ENCODE measurements at places on chromosomes 1 and 21.

GRCh38 chr1:243991650-243992049 is 59.4 kb upstream of the ZBTB18 start:
- no peak for DNase-seq

GRCh38 chr1:201098992-201099677 is 13.1 kb downstream of the CACNA1S start:
- DNase-seq, result no peak

DNA sequence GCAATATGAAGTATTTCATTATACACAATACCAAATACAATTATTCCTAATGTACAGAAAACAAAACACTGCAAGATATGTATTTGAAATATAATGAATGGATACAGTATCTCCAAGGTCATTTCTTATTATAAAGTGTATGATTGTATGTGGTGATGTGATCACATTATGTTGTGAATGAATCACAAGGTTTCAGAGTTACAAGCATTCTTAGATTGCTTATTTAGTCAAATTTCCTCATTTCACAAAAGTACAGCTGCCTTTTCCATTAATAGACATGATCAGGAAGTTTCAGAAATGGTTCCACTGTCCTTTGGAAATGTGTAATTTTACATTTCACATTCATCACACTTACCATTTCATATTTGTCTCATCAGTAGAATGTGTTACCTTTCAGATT is 28.3 kb upstream of the NEK7 start:
- no peak for DNase-seq

- no peak for DNase-seq
Observed at GRCh38 chr1:13901597-13901996, 201.6 kb downstream of the PRDM2 start.

DNA sequence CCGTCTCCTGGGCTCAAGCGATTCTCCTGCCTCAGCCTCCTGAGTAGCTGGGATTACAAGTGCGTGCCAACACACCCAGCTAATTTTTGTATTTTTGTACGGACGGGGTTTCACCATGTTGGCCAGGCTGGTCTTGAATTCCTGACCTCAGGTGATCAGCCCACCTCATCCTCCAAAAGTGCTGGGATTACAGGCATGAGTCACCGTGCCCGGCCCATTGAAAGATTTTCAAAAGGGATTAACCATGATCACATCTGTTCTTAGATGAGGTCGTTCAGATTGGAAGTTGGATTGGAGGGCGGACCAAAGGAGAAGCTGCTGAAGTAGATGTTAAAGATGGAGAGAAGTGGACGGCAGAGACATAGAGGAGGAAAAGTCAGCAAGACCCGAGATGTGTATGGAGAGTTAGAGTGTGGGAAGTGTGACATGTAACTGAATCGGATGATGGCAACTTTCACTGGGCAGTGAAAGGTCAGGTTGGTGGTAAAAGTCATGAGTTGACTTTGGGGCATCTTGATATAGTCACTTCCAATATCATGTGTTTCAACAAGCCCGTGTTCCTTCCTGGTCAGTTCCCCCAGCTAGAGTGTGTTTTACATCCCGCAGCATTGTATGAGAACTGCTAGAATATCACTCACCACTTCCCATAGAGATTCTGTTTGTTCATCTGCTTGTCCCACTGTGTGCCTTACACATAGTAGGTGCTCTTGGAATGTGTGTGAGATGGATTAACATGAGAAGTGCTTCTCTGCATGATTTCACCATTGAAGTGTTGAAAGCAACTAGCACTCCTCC is 54.4 kb upstream of the TINAGL1 start:
- DNase-seq, result no peak

- no peak for DNase-seq
Observed at GRCh38 chr21:25890001-25890400, 155.2 kb downstream of the GABPA start.

DNA sequence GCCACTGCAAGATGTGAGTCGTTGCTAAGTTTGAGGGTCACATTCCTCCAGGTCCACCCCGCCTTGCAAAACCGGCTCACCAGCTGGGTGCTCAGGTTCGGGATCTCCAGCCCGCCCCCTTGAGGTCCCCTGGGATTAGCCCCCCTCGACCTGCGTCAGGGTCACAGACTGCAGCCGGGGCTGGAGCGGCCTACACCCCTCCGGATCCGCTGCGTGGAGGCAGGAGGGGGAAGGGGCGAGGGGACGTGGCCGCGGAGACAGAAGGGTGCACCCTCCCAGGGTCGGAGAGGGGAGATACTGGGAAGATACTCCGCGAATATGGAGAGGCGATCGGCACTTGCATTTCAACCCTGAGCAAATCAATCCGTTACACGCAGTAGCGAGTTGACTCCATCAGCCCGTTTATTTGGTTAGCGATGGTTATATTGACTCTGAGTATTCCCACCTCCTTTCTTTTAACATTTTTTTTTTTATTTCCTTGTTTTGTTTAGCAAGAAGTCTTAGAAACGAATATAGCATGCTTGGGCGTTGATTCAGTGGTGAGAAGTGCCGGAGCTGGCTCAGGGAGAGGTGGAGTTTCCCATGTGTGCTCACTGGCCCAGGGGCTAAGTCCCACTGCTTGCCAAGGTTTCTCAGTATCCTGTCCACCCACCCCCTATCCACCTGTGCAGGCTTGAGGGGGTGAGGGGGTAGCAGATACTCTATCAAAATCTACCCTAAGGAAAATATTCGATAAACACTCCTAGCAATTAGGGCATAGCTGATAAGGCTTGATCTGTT is 997 bp downstream of the IFNAR2 start:
- peak; percentile 74 for DNase-seq

DNA sequence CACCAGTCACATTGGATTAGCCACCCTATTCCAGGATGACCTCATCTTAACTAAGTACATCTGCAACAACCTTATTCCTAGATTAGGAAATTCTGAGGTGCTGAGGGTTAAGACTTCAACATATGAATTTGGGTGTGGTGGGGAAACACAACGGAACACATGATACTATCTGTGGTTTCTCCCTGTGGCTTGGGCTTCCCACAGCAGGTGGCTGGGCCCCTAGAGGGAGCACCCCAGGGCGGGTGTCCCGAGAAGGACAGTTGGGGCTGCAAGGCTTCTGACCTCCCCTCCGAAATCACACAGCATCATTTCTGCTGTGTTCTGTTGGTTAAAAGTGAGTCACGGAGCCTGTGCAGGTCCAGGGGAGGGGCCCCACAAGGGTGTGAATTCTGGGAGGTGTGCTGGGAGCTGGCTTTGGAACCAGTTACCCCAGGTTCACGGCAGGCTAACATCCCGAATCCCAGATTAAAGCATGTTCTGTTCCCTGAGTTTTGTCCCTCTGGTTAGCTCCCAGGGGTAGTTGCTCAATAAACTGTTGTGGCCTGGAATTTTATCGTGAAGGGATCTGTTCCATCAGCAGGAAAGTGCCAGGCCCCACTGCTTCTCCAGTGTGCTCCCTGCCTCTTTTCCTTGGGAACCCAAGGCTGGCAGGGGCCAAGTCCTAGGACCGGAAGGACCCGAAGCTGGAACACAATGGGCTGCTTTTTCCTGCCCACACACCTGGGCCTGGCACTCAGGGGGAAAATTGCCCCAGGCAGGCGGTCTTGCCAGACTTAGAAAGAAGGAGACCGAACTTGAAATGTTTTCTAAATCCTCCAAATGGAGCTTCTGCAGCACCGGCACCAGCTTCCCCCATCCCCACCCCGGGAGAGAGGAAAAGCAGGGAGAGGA is 154.0 kb upstream of the WNT4 start:
- peak; percentile 60 for DNase-seq

DNA sequence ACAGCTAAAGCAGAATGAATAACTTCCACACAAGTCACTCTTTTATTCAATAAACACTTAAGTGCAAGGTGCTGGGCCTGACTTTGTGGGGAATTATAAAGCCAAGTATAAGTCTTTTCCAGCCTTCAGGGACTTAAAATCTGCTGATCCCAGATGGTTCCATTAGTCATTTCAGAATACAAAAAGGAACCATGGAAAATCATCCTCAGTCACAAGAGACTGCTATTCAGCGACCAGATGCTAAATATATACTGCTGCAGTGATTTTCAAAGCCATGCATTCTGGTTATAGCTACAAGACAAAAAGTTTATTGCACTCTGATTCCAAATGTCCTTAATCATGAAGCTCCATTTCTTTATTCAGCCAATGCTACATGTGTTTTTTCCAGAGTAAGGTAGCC is 25.7 kb downstream of the GLMN start:
- DNase-seq, result no peak

DNA sequence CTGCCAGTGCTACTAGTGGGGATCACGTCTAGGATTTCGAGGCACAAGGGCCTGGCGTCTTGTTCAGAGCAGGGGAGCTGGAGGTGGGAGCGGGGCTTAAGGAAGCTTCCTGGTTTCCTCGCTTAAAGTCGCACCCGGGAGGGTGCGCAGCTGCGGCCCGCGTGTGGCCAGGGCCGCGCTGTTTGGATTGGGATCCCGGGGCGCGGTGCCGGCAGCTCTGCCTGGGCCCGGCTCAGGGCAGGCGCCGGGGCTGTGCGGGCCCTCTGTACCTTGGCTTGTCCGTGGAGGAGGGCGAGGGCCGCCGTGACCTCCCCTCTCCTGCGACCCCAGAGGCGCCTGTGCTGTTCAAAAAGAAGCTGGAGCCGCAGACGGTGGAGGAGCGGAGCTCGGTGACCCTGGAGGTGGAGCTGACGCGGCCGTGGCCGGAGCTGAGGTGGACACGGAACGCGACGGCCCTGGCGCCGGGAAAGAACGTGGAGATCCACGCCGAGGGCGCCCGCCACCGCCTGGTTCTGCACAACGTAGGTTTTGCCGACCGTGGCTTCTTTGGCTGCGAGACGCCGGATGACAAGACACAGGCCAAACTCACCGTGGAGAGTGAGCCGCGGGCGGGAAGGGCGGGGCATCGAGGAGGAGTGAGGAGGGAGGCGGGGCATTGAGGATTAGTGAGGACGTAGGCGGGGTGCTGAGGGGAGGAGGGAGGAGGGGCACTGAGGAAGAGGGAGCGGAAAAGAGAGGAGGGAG is 67.8 kb downstream of the OBSCN start:
- DNase-seq, result peak; percentile 79

GRCh38 chr1:207131163-207131562 is 27.1 kb downstream of the C4BPA start:
- no peak for DNase-seq

DNA sequence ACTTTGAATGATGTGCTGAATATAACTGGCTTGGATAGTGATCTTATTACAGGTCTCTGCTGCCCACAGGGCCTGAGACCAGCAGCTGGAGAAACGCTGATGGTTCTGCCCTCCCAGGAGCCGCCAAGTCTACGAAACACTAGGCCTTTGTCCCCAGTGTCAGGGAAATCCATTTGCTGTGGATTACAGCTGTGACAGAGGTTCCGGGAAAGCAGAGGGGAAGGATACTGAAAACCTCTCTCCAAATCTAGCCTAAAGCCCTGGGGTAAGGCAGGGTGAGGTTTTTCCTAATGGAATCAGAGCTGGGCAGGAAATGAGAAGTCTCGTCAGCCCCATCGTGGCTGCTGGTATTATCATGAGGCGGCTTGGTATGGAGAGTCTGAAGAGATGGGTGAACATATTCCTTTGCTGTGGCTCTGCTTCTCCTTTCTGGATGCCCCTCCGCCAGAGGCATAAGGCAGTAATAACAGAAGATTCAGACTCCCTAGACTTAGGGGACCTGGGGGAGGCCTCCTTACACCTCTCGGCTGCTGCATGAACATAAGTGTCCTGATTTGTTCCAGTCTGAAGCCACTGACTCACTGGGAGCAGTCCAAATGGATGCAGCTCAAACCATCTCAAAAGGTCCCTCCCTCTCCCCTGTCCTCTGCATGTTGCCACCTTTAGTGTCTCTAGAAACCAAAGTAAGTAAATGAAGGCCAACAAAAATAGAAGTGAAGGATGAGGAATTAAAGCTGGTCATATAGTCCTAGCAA is 48.1 kb downstream of the PHC2 start:
- no peak for DNase-seq

DNA sequence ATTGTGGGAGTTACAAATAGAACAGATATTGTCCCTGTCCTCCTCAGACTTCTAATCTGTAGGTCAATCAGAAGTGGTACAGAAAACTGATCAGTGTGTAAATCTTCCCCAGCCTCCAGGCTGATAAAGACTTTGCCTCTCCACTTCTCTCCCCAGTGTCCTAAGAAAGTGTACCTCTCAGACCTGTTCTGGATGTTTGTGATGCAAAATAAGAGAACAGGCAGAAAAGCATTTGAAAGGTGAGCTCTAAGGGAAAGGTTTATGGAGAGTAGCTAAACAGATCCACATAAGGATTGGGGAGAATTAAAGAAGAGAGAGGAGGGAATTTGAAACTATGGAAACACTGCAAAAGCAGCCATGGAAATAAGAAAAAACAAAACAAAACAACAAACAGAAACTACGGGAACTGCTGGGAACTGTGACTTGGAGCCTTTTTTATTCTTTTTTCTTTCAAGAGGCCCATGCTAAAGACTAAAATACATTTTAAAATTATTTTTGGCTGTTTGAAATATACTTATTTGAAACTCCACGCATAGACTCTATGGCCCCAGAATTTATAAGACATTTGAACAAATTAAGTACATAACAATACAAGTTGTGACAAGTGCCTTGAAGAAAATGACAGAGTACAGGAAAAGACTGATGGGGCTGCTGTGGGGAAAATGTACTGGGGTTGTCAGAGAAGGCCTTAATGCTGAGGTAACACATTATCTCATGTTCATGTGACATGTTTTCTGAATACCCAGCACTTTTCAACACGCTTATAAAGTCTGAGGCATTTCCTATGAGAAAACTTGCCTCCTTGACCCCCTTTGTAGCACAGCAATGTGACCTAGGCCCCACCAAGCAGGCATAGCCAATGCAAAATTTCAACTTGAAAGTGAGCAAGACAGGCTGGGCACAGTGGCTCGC is 51.2 kb downstream of the TRAF5 start:
- DNase-seq, result no peak

DNA sequence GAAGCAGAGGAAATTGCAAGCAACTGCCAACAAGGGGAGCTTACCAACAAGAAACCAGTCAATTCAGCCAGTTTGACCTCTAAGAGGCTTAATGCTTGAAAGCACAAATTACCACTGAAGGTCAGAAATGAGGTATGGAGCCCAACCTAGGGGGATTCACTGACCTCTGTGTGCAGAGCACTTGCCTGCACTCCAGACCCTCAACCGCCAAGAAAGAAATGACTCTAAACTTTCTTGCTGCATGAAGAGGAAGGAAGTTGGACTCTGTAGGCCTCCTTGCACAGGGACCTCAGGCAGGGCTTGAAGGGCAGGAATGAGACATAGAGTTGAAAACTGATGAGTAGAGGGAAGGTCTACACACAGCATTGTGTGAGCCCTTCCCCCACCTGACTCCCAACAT is 10.0 kb downstream of the ARMH1 start:
- DNase-seq, result peak; percentile 86

- DNase-seq, result peak; percentile 71
Observed at GRCh38 chr1:41516168-41517061, 31.9 kb upstream of the EDN2 start.

GRCh38 chr1:54403405-54403804 is 2.8 kb downstream of the SSBP3 start:
- no peak for DNase-seq
